Activated CD8-positive, alpha-beta memory T cell treated with anti-CD3 and anti-CD28 coated beads, Interleukin-2, amount 10 ng/mL, durations not matched to agents 7 days and 5 days (primary cell): ENCODE measurements at places on chromosomes 13 and 19. TPM values are rescaled to one million over a fixed set of nuclear protein-coding genes. Genes with fewer than 3 reads are reported as not detected.

DNA sequence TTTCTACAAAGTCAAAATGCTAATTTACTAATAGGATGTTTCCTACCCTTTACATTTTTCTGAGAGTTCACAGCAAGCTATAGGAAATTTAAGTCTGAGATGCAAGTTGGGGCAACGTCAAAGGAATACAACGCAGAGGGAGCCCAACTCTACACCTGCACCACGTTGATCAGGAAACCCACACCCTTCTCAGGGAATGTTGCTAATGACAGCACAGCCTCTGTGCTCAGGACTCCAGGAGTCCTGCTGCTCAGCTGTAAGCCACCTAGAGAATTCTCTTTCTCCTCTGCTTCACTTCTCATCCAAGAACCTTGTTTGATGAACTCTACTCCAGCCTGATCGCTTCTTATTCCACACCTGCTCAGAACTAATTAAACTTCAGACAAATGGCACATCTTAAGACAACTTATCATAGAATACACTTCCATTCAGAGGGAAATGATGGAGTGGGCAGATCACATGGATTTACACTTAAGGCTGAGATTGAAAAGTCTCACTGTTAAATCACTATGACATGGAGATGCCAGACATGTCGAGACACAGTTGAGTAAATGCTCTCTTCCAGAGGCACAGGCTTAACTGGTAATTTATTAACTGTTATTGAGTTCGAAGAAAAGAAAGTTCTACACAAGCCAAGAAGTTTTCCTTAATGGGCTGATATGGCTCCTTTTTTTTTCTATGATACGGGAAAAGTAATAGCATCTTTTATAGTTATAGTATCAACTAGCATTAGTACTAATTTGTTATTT, 811.6 kb upstream of the ARGLU1 start:
- no peaks in the 10 kb centered on the region for H3K4me1 ChIP-seq
- no peak overlapping the region for H3K4me3 ChIP-seq

The NANOS2 gene
- 0.18 TPM for total RNA-seq

The PRRG2 gene
- 2.4 TPM for total RNA-seq

DNA sequence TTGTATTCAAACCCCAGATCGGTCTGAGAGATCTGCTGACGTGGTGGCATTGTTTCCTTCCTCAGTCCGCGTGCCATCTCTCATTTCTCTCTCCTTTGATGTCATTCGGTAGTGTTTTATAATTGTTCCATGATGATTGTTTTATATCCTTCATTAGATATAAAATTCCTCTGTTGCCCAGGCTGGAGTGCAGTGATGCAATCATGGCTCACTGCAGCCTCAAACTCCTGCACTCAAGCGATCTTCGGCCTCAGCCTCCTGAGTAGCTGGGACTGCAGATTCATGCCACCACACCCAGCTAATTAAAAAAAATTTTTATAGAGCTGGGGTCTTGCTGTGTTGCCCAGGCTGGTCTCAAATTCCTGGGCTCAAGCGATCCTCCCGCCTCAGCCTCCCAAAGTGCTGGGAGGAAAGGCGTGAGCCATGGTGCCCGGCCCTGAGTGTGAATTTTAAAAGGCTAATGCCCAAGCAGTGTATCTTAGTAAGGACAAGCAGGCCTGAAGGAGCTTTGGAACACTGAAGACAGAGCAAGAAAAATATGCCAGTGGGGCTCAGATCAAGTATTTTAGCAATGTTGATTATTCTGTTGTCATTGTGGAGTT, 5.3 kb downstream of the ZNF57 start:
- DNase-seq: no peak
- H3K4me1 ChIP-seq: peaks cover 22% of the 10 kb centered on the region
- no peaks in the 10 kb centered on the region for H3K27me3 ChIP-seq
- H3K27ac ChIP-seq: no peak overlapping the region

- DNase-seq: peak; percentile 95
- peaks cover 3% of the 10 kb centered on the region for H3K27me3 ChIP-seq
- peak within 1 kb of the TSS; percentile 76 for H3K4me3 ChIP-seq
- H3K27ac ChIP-seq: no peak within 1 kb of the TSS
These were observed at the start of gene FGF22 for GRCh38 chr19:639253-640160. TSS of gene FGF22 (plus strand) at chr19:639879. CDS start at chr19:639926, 47 bp downstream.

The SGCG gene
- total RNA-seq: not detected

The CEACAM7 gene
- not detected for total RNA-seq

The UFM1 gene
- total RNA-seq: 37.6 TPM

GRCh38 chr13:25135896-25136295, 36.2 kb downstream of the AMER2 start:
- no peak overlapping the region for H3K4me3 ChIP-seq
- no peaks in the 10 kb centered on the region for H3K4me1 ChIP-seq
- no peaks in the 10 kb centered on the region for H3K36me3 ChIP-seq
- DNase-seq: no peak
- H3K27ac ChIP-seq: no peak overlapping the region
- H3K27me3 ChIP-seq: peaks cover 37% of the 10 kb centered on the region

DNA sequence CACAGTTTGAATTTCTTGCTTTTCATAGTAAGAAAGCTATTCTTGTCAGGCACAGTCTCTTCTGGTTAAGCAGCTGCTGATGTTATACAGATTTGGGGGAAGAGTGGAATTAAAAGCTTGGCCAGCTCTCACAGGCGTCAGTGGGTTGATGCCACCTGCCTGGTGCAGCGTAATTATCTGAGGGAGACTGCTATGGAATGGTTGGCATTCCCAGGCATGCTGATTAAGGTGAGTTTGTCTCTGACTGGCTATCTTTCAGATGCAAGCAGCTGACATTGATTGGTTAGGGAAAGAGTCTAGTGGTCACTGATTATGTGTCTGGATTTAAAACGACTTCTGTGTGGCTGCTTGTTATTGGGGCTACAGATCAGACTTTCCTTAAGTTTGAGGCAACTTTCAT, 948.4 kb downstream of the UQCRFS1 start:
- no peak overlapping the region for H3K4me3 ChIP-seq
- H3K27me3 ChIP-seq: no peaks in the 10 kb centered on the region
- no peaks in the 10 kb centered on the region for H3K36me3 ChIP-seq
- H3K4me1 ChIP-seq: no peaks in the 10 kb centered on the region
- H3K27ac ChIP-seq: no peak overlapping the region

DNA sequence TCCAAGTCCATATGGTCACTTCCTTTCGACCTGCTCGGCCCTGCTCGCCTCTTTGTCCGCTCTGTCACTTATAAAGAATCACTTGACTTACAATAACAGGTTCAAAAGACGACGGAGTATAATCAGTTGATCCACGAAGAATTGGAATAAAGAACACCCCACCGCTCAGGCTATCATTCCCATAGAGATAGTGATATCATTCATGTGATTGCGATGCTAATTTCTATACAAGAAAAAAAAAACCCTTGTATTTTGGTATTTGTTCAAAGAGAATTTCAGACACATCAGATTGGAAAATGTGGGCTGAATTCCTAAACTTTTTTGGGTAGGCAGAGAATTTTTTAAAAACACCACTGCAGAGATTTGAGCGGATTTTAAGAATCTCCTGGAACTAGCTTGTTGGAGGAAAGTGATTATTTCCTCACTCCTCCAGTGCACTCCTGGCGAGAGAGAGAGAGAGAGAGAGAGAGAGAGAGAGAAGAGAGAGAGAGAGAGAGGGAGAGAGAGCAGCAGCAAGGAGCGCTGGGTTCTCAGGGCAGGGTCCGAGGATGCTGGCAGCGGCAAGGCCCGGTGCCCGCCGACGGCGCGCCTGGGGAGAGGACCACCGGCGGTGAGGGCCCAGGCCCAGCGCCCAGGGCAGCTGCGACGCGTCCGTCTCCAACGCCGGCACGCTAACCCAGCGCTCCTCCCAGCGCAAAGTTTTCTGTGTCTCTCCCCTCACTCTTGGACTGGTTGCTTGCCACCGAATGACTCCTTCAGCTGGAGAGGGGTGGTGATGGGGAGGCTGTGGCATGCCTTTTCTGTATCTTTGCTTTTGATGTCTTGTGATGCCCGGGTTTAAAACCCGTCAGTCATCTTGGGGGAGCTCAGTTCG, 149.0 kb upstream of the ZNF536 start:
- H3K36me3 ChIP-seq: peaks cover 5% of the 10 kb centered on the region
- H3K27ac ChIP-seq: peak overlapping the region; percentile 59
- peaks cover 54% of the 10 kb centered on the region for H3K27me3 ChIP-seq
